ENCODE measurements at places on chromosomes 4 and X. TPM values are rescaled to one million over a fixed set of nuclear protein-coding genes. Genes with fewer than 3 reads are reported as not detected.

GRCh38 chr4:153603835-153604234 lies 80.2 kb upstream of the TLR2 start:
- DNase-seq = no peak

DNA sequence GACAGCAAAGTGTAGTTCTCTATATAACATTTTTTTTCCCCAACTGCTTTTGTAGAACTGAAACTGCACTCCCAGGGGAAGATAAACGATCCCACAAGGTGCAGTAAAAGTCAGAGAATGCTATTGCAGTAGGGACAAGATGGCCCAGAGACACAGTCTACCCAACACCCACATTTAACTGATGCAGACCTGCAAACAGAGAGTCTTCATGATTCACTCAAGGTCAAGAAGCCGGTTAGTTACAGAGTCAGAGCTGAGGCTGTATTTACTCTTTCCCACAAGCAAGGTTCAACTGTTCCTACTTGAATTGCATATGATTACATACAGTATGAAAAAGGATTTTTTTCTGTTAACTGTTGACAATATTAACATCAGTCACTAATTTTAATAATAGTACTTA lies 654.6 kb downstream of the IL1RAPL1 start:
- no peak for DNase-seq

DNA sequence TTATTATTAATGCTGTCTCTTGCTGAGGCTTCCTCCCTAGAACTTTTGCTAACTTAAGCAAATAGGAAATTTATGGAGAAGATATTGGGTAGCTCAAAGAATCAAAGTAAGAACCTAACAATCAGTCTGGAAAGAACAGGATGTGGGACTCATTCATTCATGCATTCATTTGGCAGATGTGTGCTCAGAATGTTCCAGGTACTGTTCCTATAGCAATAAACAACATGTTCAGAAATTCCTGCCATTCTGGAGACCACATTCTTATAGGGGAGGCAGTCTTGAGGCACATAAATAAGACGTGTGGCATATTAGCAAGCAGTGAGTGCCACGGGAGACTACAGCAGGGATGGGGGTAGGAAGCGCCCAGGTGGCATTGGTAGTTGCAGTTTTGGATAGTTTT lies 5.0 kb downstream of the GRK4 start:
- no peak for DNase-seq

DNA sequence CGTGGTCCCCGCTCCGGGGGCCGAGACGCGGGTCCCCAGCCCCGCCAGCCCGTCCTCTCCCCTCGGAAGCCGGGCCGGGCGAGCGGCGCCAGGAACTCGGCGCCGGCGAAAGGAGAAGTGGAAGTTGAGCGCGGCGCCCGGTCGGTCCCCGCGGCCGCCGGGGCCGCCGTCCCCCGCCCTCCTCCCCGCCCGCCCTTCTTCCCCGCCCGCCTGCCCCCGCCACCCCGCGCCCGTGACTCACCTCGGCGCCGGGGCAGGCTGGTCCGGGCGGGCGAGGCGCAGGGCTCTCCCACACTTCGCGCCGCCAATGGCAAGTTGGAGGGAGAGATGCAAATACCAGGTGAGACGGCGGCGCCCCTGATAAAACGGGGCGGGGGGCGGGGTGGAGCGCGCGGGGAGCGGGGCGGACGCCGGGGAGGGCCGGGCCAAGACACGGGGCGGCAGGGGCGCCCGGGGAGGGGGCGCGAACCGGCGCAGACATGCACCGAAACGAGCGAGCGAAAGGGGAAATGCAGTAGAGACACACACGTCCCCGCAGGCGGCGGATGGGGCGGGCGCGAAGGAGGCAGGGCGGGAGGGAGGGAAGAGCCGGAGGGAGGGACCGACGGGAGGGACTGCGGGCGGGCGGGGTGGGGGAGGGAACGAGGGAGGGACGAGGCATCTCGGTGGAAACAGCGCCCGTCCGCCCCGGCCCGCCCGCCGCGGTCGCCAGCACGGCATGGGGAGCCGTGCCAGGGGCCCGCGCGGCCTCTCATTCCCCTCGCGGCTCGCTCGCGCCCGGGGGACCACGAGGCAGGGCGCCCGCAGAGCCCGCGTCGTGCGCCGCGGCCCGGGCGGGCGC lies at the start of gene ELF4:
ELF4 (minus strand) TSS at position 119 of the 841 bp plus-strand sequence. CDS start 29,167 bp downstream, outside the sequence.
- peak; percentile 75 for DNase-seq

DNA sequence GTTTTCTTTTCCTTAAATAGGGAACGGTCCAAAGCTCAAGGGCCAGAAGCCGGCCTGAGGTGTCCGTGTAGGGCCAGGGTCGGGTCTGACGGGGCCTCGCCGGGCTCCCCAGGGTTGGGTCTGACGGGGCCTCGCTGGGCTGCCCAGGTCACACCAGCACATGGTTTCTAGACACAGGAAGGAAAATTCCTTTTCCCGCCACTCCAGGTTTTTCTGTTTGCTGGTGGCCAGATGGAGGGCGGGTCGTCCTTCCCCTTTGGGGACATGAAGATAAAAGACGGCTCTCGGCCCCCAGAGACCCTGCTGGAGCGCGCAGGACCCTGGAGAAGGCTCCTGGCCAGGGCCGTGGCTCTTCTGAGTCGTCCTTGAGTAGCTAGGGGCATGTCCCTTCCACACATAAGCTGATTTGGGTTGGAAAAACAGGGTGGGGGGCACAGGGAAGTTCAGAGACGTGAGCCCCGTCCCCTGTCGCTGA lies 35.1 kb downstream of the PIGG start:
- DNase-seq = no peak

DNA sequence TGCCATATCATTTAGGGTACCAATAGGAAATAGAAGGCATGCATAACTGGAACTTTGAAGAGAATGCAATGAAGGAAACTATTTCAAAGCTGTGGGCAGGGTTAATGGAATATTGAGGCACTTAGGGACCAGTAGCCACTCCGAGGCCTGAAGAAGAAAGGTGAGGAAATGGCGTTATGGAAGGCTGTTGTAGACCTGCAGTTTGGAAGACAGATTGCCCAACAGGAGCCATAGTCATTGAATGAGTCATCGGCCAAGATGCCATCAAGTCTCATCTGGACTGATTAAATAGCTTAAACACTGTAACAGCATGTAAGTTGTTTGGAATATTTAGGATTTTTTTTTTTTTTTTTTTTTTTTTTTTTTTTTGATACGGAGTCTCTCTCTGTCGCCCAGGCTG lies 11.6 kb downstream of the CXCL13 start:
- DNase-seq = peak; percentile 27

DNA sequence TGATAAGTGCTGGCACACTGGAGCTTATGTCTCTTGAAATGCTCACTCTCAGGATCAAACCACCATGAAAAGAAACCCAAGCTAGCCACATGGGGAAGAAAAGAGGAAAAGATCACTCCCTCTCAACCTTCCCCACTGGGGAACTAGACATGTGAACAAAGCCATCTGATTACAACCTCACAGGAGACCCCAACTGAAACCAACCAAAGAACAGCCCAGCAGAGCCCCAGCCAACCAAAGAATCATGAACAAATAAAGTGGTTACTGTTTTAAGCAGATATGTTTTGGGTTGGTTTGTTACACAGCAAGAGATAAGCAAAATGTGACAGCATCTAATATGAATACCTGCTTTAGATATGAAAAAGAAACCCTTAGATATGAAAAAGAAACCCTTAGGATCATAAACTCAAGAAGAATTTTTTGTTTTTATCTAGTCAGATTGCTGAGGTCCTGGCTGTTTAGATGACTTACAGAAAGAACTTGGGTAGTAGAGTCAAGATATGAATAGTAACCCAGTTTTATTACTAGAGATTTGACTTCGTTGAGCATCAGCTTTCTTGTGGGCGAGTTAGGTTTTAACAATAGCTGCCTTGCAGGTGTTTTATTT lies 23.7 kb upstream of the TLR7 start:
- no peak for DNase-seq

- DNase-seq = peak; percentile 0
These were observed 351.9 kb downstream of the PCDH18 start for GRCh38 chr4:137180349-137180748.

DNA sequence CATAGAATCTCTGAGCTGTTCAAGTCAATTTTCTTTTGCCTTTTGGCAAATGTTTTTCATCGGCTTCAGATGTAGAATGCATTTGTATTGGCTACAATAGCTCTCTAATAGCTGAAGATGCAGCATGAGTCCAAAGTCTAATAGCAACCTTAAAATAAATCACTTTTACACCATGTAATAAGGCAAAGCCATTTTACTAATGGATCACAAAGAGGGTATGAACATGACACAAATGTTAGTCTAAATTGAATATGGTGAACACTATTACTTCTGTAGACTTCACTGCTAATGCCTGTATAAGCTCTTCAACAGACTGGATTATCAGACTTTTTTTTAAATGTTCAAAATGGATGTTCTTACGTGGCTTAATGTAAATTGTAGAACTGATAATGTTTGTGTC lies 645.3 kb downstream of the TLL1 start:
- DNase-seq = no peak

GRCh38 chr4:73213916-73214653 lies 44.5 kb downstream of the ANKRD17 start:
- no peak for DNase-seq

DNA sequence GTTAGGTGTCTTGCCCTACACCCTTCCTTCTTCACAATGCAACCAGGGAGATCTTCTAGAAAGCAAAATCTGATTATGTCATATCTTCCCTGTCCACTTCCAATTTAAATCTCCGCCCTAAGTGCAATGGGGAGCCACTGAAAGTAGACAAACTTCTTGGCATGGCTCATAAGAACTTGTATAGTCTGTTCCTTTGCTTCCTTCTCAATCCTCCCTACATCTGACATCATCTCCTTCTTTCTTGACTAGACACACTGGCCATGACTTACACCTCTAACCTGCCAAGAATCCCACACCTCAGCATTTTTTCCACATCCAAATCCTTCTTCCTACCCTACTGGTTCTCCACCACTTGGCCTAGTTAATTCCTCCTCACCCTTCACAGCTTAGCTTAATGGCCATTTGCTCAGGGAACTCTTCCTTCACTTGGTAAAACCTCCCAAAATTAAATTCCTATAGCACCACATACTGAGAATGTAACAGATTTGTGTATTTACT lies 55.1 kb downstream of the NCAPG start:
- no peak for DNase-seq

- no peak for DNase-seq
These were observed 116.7 kb downstream of the FNIP2 start for GRCh38 chr4:158885564-158885963.

DNA sequence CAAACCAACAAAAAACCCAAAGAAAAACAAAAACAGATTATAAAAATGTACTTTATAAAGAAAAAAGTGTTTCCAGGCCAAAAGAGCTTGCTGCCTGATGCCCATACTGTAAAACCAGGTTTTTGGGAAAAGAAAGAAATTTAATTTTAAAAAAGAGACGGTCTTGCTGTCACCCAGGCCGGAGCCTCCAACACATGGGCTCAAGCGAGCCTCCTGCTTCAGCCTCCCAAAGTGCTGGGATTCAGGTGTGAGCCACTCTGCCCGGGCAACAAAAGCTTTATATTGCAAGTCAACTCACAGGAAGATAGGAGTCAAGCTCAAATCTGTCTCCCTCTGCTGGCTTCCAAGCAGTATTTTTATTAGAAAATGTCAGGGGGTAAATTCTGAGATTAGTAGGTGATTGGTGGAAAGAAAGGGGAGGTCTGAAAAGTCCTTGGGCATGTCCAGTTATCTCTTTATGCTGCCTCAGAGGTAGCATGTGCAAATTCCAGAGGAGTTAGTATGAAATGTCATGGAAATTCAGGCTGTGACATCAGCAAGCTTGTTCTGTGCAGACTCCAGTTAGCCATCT lies 39.4 kb downstream of the MGST2 start:
- no peak for DNase-seq

DNA sequence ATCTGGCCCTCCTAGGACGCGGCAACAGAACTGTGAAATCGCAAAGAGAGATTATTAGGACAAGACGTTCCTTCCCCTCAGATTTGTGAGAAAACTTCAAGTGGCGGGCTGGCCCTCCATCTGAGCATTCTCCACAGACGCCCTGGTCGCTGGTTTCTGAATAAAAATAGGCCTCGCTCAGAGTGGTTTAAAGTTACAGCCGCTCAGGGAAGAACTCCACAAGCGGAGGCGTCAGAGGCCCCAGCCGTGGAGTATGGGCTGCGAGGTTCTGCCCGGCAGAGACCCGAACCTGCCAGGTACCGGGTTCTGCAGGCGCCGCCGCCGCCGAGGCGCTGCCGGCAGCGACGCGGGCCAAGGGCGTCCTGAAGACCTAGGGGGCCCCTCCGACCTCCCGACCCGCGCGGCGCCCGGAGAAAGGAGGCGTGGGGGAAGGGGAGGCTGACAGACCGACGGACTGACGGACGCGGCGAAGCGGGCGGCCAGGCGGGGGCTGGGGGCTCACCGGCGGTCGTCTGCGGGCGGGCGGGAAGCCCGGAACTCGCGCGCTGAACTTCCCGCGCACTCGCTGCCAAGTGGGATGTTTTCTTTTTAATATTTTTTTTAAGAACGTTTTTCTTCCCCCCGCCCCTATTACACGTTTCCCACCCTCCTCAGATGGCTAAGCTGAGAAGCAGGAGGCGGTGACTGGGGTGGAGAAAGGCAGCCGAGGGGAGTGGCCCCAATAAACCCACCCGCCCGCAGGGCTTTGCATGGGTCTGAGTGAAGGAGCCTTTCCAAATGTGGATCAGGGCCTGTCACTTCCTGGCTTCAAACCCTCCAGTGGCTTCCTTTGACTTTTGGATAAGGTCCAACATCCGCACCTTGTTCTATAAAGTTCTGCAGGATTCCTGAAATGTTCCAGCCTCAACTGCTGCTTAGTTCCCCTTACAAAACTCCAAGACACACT lies at the start of gene PABPC4L:
PABPC4L (minus strand) TSS at position 574 of the 946 bp plus-strand sequence. CDS start 770 bp downstream, outside the sequence.
- DNase-seq = peak; percentile 76

DNA sequence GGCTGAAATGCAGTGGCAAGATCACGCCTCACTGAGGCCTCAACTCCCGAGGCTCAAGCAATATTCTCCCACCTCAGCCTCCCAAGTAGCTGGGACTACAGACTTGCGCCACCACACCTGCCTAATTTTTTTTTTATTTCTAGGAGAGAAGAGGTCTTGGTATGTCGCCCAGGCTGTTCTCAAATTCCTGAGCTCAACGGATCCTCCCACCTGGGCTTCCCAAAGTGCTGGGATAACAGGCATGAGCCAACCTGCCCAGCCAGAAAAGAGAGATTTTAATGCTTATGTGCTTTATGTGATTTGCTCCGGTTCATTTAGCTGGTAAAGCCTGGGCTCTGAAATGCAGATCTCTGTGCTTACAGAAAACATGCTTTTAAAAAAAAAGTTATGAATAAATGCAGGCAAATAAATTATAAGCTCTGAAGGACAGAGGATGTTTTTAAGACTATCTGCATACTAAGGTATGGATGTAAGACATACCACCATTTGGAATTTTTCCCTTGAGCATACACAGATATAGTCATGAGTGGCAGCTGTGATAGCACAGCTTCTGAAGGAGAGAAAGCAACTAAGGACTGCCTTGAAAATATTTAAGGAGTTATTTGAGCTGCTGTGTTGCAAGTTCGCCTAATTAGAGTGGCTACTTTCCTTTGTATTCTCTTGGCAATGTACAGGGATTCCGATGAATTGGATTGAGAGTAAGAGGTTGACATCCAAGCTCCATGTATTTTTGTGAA lies 13.8 kb downstream of the GUCY1B1 start:
- DNase-seq = no peak

GRCh38 chrX:10831716-10832502 lies 211.5 kb upstream of the MID1 start:
- DNase-seq = no peak

Gene CSN2
- total RNA-seq = not detected

Gene FNIP2
- total RNA-seq = 5.2 TPM

Gene CCDC158
- not detected for total RNA-seq
